ENCODE measurements at places on chromosomes 4 and X.

GRCh38 chr4:189533603-189534002, 407.1 kb upstream of the FRG1 start:
- DNase-seq: no peak

- DNase-seq: no peak
Observed at GRCh38 chr4:97911236-97911906, 231.9 kb downstream of the STPG2 start.

GRCh38 chr4:40058854-40059253, 2.2 kb downstream of the N4BP2 start:
- no peak for DNase-seq

DNA sequence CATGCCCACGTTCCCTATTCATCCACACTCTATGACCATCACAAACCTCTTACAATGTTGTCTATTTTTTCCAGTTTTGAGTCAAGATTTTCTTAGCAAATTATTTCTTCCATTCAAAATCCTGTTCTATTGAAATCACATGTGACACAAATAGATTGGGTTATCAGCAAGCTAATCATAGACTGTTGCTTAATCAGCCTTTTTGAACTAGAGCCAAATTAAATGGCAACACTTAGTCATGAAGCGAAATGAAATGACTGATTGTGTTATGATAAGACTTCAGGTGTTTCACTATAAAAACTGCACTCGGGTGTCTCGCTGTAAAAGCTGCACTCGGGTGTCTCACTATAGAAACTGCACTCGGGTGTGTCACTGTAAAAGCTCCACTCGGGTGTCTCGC, 890.0 kb upstream of the FRG1 start:
- peak; percentile 10 for DNase-seq

DNA sequence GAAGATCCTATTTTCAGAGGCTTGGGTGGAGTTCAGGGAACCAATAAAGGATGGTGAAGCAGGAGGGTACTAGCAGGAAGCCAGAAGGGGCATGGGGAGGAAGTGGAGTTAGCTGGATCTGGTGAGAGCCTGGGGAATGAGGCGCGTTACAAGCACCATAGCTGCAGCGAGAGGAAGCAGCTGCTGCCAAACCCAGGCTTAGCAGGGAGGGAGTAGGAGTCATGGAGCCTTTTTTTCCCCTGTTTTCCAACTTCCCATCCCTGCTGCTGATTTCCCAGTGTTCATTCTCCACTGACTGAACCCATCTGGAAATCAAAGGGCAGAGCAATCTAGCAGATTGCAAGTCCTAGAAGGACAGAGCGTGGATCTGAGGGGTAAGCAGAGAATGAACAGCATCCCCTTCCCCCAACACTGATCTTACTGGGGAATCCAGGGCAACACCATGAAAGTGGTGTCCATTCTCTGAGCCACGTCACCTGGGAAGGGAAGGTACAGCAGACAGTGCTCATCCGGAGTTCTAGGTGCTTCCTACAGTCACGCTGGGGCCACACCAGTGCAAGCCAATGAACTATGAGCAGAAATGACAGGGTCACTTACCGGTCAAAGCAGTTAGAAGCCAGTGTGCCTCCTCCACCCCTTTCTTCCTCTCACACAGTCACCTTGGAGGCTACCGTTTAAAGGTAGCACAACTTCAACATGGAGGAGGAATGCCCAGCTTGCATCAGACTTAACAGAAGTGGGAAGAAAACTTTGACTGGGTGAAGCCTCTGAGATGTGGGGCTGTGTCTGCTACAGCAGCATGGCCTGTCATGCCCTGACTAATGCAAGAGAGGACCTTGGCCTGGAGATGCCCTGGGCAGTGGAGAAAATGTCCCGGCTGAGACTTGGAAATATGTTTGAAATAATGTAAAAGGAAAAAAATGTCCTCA, 36.7 kb downstream of the SMIM20 start:
- no peak for DNase-seq

GRCh38 chr4:4420421-4420820, 33.5 kb downstream of the NSG1 start:
- no peak for DNase-seq

DNA sequence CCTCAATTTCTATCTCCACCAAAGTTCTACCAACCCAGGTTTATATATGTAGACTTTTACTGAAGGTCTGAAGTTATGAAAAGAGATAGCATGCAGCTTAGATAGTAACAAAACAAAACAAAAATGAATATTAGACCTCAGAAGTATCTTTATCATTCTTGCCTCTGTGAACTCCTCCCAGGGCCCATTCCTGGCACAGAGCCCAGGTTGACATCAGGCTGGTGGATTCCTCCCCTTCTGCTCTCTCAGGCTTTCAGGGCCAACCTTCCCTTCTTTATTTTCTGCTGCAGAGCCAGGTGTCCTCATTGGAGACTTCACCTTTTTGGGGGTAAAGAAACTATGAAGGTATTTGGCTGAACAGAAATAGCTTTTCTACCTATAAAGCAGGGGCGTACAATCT, 112.8 kb upstream of the PITX2 start:
- no peak for DNase-seq

DNA sequence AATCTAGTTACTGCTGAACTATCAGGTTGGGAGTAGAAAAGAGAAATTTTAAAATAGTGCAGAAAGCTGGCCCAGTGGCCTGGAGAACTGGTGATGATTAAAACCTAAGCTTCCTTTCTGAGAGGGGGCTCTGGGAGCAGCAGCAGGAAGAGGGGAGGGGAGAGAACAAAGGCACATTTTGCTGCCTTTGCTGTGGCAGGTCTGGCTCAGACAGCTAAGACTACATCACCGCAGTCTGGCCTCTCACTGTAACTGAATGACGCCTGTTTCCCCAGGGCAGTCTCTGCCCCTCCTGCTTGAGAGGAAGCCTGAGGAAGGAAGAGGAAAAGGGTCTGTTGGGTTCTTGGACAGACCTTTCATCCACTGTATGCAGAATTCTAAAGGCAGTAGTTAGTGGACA, 148.5 kb downstream of the FRAS1 start:
- no peak for DNase-seq

DNA sequence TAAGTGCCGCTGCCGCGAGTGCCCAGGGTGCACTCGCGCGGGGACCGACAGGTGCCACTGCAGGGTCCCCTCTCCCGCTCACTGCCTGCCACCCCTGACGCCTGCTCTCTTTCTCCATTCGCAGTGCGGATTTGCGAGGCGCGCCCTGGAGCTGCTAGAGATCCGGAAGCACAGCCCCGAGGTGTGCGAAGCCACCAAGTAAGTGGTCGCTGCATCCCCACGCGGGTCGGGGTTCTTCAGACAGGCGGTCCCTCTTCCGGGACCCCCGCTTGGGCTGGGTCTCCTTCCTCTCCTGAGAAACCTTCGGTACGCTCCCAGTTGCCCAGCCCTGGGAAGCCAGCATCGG, 547 bp downstream of the GUCY1A1 start:
- no peak for DNase-seq

GRCh38 chrX:133908223-133908955, 77.0 kb downstream of the GPC3 start:
- no peak for DNase-seq

DNA sequence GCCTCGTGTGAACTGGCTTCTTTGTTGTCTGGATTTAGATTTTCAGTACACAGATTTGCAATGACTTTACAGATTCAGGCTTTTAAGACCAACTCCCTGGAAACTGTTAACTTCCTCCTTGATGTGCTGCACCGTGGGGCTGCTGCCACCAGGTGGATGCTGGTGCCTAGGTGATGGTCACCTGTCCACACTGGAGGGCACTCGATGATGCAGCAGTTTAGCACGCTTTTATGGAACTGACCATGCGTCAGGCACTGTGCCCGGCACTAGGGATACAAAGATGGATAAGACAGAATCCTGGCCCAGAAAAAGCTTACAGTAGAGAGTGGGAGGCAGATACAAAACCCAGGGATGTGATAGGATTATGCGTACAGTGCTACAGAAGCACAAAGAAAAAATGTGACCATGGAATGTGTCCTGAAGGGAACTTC, 180.7 kb downstream of the CEP135 start:
- no peak for DNase-seq

DNA sequence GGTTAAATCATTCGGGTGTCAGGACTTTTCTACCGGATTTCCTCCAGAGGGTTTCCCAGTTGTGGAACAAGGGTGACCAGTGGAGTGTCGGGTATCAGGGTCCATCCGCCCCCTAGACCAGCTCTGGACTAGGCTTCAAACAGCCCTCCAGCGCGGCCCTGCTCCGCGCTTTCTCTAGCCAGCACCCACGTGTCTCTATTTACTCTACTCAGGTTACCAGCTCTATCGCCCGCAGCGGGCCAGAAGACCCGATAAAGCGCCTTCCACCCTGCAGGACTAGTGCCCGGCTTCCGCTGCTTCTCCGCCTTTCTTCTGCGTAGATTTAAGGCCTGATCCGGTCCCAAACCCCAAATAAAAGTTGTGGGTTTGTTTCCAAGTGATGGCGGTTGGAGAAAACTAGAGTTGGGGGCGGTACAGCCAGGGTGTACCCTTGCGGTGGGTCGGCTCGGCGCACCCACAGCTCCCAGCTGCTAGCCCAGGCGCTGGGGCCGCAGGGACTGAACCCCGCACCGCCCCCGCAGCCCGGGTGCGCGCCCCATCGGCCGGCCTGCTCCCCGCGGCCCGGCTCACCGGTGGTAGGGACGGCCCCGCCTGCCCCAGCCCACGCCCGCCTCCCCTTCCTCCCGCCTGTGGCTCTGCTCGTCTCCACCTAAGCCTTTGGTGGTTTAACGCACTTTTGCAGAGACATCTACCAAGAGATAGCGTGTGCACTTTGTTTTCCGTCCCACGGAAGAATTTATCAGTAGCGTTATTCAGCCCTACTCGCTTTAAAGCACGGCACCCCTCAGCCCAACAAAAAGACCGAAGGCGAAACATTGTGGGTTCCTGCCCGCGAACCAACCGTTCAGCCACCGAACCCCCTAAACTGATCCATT, 2.1 kb downstream of the LEF1 start:
- no peak for DNase-seq

DNA sequence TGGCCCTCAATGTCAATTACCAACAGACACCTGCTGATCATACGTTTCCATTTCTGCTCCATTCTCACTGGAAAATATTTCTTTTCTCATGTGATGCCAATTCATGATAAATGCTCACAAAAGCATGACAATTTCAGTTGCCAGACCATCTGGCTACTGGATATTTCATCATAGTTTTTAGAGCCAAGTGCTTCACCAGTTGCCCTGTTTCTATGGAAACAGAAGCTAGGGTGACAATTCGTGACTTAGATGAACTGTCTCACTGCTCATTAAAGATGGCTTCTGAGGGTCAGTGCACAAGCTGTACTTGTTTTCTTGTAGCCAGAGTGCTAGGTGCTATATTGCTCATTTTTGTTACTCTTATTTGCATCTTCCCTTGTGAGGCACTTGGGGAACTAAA, 184.9 kb downstream of the COMMD8 start:
- no peak for DNase-seq

GRCh38 chr4:30808276-30808675, 88.1 kb downstream of the PCDH7 start:
- DNase-seq: no peak

- DNase-seq: no peak
Observed at GRCh38 chrX:129932016-129932820, 26.3 kb downstream of the UTP14A start.

GRCh38 chr4:184790826-184791225, 34.9 kb downstream of the ACSL1 start:
- no peak for DNase-seq

- no peak for DNase-seq
Observed at GRCh38 chr4:8906668-8906970, 35.0 kb upstream of the HMX1 start.

DNA sequence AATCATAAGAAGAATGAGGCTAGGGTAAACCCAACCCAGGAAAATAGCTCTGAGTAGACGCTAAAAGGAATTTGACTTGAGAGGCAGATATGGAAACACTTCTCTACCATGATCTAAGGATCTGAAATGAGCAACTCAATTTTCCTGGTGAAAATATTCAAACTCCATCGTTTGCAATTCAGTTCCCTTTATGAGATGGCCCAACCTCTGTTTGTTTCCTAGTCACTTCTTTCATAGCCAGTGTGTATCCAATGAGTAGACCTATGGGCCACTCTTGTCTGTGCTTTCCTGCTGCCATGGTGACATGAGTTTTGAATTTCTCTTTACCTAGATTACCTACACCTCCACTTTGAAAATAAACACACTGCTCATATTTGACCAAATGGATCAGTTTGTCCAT, 176.2 kb upstream of the GPRIN3 start:
- DNase-seq: no peak
